CD8-positive, alpha-beta T cell (primary cell): ENCODE measurements at places on chromosomes 13 and 19. TPM values are rescaled to one million over a fixed set of nuclear protein-coding genes. Genes with fewer than 3 reads are reported as not detected.

The URAD gene
- total RNA-seq, result not detected

DNA sequence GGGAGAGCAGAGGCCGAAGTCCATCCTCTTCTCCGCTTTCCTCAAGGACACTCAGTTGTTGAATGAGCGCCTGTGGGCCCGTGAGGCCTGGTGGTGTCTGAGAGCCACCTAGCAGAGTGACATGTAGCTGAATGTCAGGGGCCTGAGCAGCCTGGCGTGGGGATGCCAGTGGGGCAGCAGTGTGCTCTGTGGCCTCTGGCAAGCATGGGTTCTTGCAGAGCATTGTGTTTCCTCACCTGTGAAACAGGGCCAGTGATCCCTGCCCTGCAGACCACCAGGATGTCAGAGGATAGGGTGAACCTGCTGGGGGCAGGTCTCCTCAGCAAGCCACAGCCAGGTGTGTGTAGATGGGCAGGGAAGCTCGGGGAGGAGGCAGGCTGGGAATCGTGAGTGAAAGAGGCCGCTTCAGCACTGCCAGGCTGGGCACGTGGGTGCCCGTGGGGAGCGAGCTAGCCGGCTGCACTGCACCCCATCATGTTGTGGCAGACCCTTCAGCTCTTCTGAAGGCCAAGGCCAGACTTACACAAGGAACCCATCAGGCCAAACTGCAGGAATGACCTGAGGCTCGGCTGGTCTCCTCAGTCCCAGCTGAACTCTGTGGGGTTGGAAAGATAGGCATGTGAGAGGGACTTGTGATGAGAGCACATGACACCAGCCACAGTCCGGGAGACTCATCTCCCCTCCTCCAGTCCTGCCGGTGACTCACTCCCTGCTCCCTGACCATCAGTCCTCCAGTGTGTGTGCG is 5.0 kb downstream of the PPP1R37 start:
- DNase-seq, result no peak

- DNase-seq, result no peak
These were observed 13.6 kb downstream of the ZSWIM4 start for GRCh38 chr19:13808856-13809255.

GRCh38 chr19:13007292-13008045 is 12.2 kb downstream of the NFIX start:
- no peak for DNase-seq

The AXL gene
- 0.22 TPM for total RNA-seq

The LILRA1 gene
- not detected for total RNA-seq

DNA sequence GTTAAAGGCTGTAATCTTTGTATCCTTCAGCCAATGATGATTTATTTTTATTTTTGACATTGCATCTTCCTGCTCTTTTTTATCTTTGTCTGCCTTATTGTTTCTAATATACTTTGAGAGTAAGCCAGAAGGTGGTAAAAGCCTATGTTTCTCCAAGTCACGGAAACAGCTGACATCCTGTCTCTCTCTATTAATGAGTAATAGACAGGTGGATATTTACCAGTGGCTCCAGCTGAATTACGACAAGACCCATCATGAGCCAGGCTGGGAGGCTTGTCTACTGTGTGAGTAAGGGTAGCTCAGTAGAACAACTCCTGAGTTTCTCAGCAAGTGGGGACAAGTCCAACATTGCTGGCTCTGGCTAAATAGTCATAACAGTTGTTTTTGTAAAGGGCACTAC is 166.6 kb downstream of the NDFIP2 start:
- DNase-seq, result no peak

- no peak for DNase-seq
These were observed 218.1 kb downstream of the TBC1D4 start for GRCh38 chr13:75263741-75264407.

- peak; percentile 37 for DNase-seq
These were observed at the start of gene HOOK2 for GRCh38 chr19:12774588-12775555. Gene HOOK2 (minus strand): TSS chr19:12775552. CDS start chr19:12775449, 103 bp downstream.

The ZIC2 gene
- total RNA-seq, result not detected

DNA sequence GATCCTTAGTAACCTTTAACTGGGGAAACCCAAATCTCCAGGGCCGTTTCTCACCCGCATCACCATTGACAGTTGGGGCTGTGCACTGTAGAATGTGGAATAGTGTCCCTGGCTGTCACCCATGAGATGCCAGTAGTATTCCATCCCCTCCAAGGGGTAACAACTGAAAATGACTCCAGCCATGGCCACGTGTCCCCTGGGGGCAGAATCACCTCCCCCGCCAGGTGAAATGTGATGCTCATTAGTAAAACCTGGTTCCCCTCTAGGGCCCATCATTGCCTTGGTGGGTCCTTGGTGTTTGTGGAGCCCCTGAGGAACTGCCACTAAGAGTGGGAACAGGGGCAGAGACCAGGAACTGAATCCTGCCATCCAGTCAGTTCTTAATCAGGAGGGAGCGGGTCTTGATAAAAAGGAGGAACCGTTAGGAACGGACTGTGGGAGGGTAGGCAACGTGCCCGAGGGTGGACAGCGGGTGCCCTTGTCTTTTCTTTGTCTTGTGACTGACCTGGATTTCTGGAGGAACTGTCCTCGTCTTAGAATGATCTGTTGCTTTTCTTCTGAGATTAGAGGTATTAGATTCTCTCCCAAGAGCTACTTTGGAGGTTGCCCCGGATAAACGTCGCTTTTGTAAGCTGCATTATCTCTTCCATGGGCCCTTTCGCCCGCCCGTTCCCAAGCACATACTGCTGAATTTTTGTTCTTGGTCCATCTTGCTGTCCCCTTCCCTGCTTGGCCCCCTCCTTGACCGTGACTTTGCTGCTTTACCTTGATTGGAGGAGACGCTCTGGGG is 3.5 kb downstream of the MYO9B start:
- DNase-seq, result no peak

The NLRP4 gene
- not detected for total RNA-seq

DNA sequence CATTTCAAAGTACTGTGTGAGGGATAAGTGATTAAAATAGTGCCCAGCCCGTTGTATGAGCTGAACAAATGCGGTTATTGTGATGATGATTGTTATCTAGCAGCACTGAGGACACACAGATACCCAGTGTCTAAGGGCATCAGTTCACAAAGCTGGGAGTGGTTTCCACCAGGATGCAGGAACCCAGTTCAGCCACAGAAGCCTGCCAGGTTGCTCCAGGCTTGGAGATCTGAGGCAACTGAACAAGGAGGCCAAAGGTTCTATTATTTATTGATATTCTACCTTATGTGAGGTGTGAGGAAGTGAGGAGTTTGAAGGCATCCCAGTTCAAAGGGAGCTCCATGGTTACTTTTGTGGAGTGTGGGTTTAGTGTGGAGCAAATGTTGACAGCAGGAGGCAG is 13.2 kb downstream of the DIAPH3 start:
- no peak for DNase-seq

DNA sequence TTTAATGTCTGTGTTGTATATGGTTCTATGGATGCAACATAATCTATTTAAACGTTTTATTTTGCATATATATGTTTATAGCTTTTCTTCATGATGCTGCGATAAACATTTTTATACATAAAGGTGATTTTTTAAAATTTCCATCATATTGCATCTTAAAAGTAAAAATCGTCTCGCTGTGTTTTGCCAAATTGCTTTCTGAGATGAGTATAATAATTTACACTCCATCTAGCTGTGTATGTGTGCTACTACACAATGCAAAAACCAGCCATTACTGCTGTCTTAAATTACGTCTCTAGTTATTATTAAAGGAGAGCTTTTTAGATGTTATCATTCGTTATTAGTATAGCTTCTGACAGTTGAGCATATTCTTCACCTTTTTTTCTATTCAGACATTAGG is 37.2 kb downstream of the METTL21C start:
- DNase-seq, result no peak

DNA sequence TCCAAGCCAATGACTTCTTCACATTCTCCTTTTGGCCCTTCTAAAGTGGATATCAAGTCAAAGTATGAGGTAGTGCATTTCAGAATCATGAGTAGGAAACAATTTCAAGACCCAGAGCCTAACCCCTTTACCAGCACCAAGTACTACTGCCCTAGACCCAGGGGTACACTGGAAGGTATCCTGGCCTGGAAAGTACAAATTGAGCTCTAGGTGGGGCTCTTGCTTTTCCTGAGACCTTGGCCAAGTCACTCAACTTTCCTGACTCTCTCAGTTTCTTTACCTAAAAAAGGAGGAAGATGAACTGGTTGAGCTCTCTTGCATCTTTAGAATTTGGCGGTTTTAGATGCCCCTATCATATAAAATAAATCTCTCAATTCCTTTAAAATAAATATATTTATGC is 204.7 kb downstream of the FGF14 start:
- no peak for DNase-seq

The MATK gene
- total RNA-seq, result 40.0 TPM

The ZNF653 gene
- 9.7 TPM for total RNA-seq

DNA sequence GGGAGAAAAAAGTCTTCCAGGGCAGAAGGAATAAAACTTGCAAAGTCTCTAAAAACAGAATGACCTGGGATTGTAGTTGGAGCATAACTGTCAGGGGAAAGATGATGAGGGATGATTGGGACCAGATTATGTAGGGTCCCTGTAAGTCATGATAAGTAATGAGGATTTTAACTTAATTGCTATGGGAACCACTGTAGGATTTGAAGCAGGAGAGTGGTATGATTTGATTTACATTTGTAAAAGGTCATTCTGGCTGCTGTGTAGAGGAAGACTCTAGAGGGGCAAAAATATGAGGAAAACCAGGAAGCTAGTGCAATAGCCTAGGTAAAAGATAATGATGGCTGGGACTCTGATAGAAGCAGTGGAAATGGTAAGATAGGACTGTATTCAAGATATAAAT is 900.2 kb downstream of the DIAPH3 start:
- no peak for DNase-seq

DNA sequence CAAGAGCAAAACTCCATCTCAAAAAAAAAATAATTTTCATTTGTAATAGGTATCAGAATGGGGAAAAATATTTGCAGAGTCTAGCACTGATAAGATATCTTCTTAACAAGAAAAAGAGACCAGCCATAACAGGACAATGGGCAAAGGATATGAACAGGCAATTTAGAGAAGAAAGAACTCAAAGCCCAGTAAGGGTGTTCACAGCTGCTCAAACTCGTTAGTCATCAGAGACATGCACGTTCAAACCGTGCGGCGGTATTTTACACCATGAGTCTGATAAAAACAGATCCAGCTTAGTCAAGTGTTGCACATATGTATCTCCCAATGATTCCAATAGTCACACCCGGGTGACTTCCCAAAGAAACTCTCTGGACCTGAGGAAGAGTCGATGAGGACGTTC is 13.7 kb upstream of the NCCRP1 start:
- no peak for DNase-seq

GRCh38 chr19:2291185-2291751 is 9.3 kb upstream of the PEAK3 start:
- DNase-seq, result no peak

DNA sequence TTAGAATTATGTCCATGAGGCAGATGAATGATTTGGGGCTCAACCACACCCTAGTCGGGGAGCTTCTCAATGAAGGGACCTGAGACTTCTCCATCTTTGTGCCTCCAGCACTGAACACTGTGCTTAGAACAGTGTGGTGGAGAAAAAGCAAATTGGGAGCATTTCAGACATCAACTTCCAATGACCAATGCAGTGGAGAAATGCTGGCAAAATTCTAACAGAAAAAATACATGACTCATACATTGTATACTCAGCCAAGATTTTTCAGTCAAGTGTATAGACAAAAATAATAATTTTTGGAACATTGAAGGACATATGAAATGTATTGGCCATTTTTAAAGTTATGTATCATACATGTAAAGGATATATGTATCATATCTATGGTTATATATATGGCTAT is 134.7 kb downstream of the FGF14 start:
- no peak for DNase-seq

The ZIM2 gene
- total RNA-seq, result not detected

- no peak for DNase-seq
These were observed 1.6 kb downstream of the DCLK1 start for GRCh38 chr13:36129539-36129938.

DNA sequence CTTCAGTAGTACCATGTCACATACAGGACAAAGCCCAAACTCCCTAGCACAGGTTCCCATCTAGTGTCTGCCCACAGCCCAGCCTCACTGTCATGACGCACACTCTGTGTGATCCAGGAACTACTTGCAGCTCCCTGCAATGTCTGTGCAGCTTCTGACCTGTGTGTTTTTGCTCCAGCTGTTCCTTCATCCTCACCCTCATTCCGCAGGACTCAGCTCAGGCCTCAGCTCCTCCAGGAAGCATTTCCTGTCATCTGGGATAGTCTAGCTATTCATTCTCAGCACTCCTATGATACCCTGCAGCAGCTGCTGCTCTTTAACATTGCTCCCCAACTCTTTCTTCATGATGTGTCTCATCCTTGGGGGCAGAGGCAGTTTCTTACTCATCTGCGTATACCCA is 56.1 kb downstream of the ENOX1 start:
- no peak for DNase-seq

The RAVER1 gene
- 33.6 TPM for total RNA-seq

DNA sequence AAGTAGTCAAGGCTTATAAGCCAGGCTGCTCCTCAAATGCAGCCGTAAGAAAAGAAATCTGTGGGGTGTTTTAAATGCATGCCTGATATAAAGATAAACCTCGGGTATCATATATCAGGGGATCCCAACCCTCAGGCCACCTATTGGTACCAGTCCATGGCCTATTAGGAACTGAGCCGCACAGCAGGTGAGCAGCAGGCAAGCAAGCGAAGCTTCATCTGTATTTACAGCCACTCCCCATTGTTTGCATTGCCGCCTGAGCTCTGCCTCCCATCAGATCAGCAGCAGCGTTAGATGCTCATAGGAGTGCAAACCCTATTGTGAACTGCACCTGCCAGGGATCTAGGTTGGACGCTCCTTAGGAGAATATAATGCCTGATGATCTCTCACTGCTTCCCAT is 233.5 kb upstream of the SERP2 start:
- DNase-seq, result no peak

- no peak for DNase-seq
These were observed 291.4 kb downstream of the DCLK1 start for GRCh38 chr13:35839806-35840205.

- no peak for DNase-seq
These were observed 222.8 kb downstream of the NDFIP2 start for GRCh38 chr13:79703772-79704171.

DNA sequence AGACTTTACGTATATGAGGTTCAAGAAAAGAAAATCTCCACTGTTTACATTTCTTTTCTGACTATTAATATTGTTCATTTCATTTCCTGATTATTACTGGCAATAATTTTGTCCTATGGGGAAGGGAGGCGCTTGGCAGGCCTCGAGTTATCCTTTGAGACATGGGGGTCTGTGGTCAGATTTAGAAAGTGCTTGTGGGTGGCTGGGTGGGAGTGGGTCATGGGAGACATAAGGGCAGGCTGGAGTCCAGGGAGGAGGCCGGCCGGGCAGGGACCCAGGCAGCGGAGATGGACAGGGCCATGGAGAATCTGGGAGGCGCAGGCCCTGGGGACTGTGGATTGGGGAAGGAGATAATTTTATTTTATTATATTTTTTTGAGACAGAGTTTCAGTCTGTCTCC is 40.1 kb downstream of the LTBP4 start:
- DNase-seq, result no peak

The PBX4 gene
- total RNA-seq, result 48.8 TPM
